ENCODE measurements at places on chromosomes 1 and 21. TPM values are rescaled to one million over a fixed set of nuclear protein-coding genes. Genes with fewer than 3 reads are reported as not detected.

GRCh38 chr1:118815909-118816308 lies 172.2 kb downstream of the TBX15 start:
- DNase-seq: no peak
- H3K36me3 ChIP-seq: no peaks in the 10 kb centered on the region
- H3K4me3 ChIP-seq: no peak overlapping the region
- no peak overlapping the region for H3K27ac ChIP-seq
- no peaks in the 10 kb centered on the region for H3K4me1 ChIP-seq

GRCh38 chr1:233635765-233636502 lies 22.0 kb downstream of the KCNK1 start:
- H3K4me3 ChIP-seq: no peak overlapping the region
- H3K36me3 ChIP-seq: no peaks in the 10 kb centered on the region
- no peak for DNase-seq

GRCh38 chr1:70334436-70334835 lies 20.1 kb downstream of the ANKRD13C start:
- H3K27ac ChIP-seq: no peak overlapping the region
- DNase-seq: no peak
- H3K4me1 ChIP-seq: peaks cover 7% of the 10 kb centered on the region
- no peaks in the 10 kb centered on the region for H3K27me3 ChIP-seq

Gene IL23R
- not detected for total RNA-seq

Gene GUCA2A
- total RNA-seq: not detected

DNA sequence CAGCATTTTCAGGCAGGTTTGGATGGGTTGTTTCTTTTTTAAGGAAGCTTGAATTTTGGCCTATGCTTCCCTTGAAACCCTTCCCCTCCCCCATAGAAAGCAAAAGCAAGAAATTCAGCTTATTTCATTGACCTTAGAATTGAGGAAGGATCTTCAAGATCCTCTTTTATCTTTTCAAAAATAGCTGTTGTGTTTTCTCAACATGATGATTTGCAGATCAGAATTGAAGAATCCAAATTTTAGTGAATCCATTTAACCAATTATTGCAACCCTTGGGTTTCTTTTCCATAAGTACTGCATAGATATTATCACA lies 73.7 kb downstream of the LRRC8C start:
- DNase-seq: no peak
- peaks cover under 1% of the 10 kb centered on the region for H3K4me1 ChIP-seq
- no peaks in the 10 kb centered on the region for H3K36me3 ChIP-seq
- H3K4me3 ChIP-seq: no peak overlapping the region
- no peak overlapping the region for H3K27ac ChIP-seq
